Epithelial cell of umbilical artery (primary cell): ENCODE measurements at places on chromosomes 2 and 18. TPM values are rescaled to one million over a fixed set of nuclear protein-coding genes. Genes with fewer than 3 reads are reported as not detected.

The INPP5D gene
- 18.7 and 24.7 TPM in 2 replicates for total RNA-seq

The MC4R gene
- total RNA-seq = not detected in 2 replicates

The SLC11A1 gene
- 0.32 TPM in 1 of 2 replicates, not detected in the other for total RNA-seq

The CABYR gene
- 1.3 and 2.9 TPM in 2 replicates for total RNA-seq

The FHOD3 gene
- total RNA-seq = 0.32 and 0.61 TPM in 2 replicates

The SLC4A5 gene
- 0.30 and 0.32 TPM in 2 replicates for total RNA-seq

The FOXI3 gene
- total RNA-seq = not detected in 2 replicates

The DNER gene
- under 0.01 TPM in 1 of 2 replicates, not detected in the other for total RNA-seq

The FOXD4L1 gene
- total RNA-seq = under 0.01 TPM in 1 of 2 replicates, not detected in the other

The RGPD3 gene
- 0.30 and 0.32 TPM in 2 replicates for total RNA-seq

The TUBA4B gene
- not detected in 2 replicates for total RNA-seq

The ZSWIM2 gene
- not detected in 2 replicates for total RNA-seq

The UBE2E3 gene
- 56.7 and 90.6 TPM in 2 replicates for total RNA-seq

The SERPINB10 gene
- total RNA-seq = 0.32 TPM in 1 of 2 replicates, not detected in the other

The BCL2 gene
- 1.6 and 2.0 TPM in 2 replicates for total RNA-seq

The TXNDC2 gene
- total RNA-seq = not detected in 2 replicates

The SP140 gene
- not detected in 2 replicates for total RNA-seq

The ASXL3 gene
- 0.32 TPM in 1 of 2 replicates, not detected in the other for total RNA-seq

The KIAA2012 gene
- total RNA-seq = not detected in 2 replicates

The CREG2 gene
- 0.76 and 0.97 TPM in 2 replicates for total RNA-seq

The VWA3B gene
- total RNA-seq = not detected in 2 replicates

The CRYGC gene
- total RNA-seq = not detected in 2 replicates

The TUBB8B gene
- not detected in 2 replicates for total RNA-seq

The WDPCP gene
- total RNA-seq = 4.2 and 7.3 TPM in 2 replicates

The GAREM2 gene
- total RNA-seq = 0.61 and 0.65 TPM in 2 replicates

The GALNT5 gene
- under 0.01 and 0.30 TPM in 2 replicates for total RNA-seq

The C2orf78 gene
- total RNA-seq = not detected in 2 replicates

The NEUROD1 gene
- total RNA-seq = not detected in 2 replicates

The PARD6G gene
- total RNA-seq = 0.46 and 0.97 TPM in 2 replicates

The ESPNL gene
- total RNA-seq = not detected in 2 replicates

The ABCG5 gene
- total RNA-seq = not detected in 2 replicates

The SLC9A4 gene
- total RNA-seq = not detected in 2 replicates
